ENCODE measurements at places on chromosomes 12 and 14.

GRCh38 chr14:61421212-61421923, 100.0 kb downstream of the PRKCH start:
- no peak for DNase-seq

GRCh38 chr14:58048219-58048618, 103.8 kb downstream of the ARMH4 start:
- no peak for DNase-seq

- no peak for DNase-seq
Observed at GRCh38 chr14:29868000-29868399, 59.6 kb downstream of the PRKD1 start.

GRCh38 chr14:53626761-53627160, 329.9 kb downstream of the BMP4 start:
- DNase-seq: no peak

GRCh38 chr12:105676694-105677093, 346.2 kb downstream of the C12orf75 start:
- DNase-seq: no peak

GRCh38 chr12:43935581-43935980, 99.7 kb downstream of the TMEM117 start:
- no peak for DNase-seq

GRCh38 chr12:52402873-52403540, 3.1 kb downstream of the KRT82 start:
- no peak for DNase-seq

DNA sequence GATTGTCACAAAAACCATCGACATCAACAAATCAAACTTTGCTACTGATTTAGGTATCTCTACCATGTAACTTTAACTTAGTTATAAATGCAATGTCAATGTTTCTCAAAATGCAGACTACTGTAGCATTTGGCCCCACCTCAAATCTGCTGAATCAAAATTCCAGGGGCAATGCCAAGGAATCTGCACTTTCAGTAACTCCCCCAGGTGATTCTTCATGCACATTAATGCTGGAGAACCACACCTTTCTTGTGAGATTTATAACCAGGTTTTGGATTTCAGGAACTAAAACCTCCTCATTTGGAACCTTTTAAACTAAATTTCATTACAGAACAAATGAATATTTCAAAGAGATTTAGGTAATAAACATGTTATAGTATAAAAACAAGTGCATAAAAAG, 4.9 kb downstream of the ATP2B1 start:
- no peak for DNase-seq

GRCh38 chr12:8455727-8456360, at the start of gene CLEC6A:
Gene CLEC6A, plus strand, starts transcription at chr12:8455962. Its CDS starts 150 bp downstream, at chr12:8456112.
- no peak for DNase-seq

DNA sequence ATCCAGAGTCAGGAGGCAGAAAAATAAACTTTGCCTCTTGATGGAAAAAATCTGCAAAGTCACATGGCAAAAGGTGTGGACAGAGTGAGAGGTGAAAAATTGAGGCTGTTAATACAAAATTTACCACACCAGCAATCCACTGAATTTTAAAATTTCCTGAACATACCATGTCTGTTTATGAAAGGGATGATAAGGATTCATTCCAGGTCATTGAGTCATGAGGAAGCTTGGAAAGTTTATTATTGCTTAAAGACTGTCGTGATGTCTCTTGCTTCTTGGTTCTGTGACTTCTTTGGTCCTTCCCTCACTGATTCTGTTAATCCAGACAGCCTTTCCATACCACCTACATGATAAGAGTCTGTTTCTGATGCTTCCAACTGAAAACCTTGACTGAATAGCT, 73.2 kb downstream of the TTC6 start:
- no peak for DNase-seq

GRCh38 chr12:54890339-54890738, 36.0 kb downstream of the MUCL1 start:
- no peak for DNase-seq

DNA sequence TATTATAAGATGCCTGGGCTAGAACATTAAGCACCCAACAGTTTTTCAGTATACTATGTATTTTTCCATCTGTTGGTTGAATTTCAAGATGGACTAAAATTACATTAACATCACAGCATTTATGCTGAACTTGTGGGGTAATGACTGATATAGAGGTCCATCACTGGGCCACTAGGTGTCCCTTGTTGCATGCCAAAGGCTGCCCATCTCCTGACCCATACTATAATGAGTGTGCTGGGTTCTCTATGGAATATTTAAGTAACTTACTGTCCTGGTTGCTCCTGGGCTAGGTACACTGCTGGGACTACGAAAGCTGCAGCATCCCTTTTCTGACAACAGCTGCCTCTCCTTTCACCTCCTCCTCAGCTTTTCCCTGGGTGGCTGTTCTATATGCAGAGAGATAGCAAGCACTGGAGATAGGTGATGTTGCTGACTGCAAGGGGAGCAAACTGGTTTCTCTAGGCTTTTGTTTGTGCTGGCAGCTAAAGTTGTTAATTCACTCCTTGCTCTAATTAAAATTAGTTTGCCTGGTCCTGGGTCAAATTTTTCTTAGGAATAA, 138.6 kb upstream of the TRHDE start:
- no peak for DNase-seq

GRCh38 chr14:34710006-34710405, 4.4 kb downstream of the CFL2 start:
- no peak for DNase-seq

DNA sequence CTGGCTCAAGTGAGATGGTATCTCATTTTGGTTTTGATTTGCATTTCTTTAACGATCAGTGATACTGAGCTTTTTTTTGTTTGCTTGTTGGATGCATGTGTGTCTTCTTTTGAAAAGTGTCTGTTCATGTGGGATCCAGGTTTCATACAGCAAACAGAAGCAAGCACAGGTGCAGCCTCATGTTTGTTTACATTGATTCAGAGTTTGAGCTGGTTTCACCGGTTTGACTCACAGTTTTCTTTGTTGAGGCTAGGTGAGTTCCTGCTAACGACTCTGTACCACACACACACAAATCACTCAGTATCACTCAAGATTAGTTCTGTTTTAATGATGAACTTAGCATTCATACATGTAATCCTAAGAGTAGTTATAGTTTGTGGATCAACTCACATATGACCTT, 3.7 kb downstream of the OR10G2 start:
- no peak for DNase-seq

GRCh38 chr12:94817695-94818075, 167.3 kb upstream of the TMCC3 start:
- DNase-seq: no peak

GRCh38 chr14:22980672-22981089, 1.7 kb downstream of the AJUBA start:
- DNase-seq: peak; percentile 36

- DNase-seq: no peak
Observed at GRCh38 chr12:4580281-4580688, 18.3 kb downstream of the DYRK4 start.

GRCh38 chr14:95311752-95312151, 8.0 kb downstream of the CLMN start:
- DNase-seq: no peak

DNA sequence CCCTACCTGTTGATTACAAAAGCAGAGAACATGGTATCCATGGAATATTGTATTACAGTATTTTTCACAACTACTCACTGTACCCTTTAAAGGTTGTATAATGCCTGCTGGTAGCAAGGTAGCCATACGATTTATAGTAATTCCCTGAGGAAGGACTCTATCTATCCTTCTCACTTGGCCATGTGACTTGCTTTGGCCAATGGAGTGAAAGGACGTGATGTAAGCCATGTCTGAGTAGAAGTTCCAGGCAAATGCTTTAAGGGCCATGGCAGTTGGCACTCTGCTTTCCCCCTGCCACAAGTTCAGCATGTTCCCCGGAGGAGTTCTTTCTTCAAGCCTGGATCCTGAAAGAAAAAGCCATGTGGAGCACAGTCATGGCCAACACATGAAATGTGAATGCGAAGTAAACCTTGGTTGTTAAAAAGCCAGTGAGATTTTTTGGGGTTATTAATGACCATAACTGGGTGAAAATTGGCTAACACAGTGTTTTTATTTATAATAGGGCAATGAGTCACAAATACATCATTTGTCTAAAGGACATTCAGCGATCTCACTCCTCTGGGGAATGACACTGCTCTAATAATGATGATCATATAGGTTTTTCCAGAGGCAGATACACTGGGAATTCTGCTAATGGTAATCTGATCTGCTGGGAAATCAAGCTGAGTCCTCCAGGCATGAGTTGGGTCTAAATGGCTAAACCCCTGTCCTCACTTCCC, 67.4 kb upstream of the SLC38A2 start:
- no peak for DNase-seq

DNA sequence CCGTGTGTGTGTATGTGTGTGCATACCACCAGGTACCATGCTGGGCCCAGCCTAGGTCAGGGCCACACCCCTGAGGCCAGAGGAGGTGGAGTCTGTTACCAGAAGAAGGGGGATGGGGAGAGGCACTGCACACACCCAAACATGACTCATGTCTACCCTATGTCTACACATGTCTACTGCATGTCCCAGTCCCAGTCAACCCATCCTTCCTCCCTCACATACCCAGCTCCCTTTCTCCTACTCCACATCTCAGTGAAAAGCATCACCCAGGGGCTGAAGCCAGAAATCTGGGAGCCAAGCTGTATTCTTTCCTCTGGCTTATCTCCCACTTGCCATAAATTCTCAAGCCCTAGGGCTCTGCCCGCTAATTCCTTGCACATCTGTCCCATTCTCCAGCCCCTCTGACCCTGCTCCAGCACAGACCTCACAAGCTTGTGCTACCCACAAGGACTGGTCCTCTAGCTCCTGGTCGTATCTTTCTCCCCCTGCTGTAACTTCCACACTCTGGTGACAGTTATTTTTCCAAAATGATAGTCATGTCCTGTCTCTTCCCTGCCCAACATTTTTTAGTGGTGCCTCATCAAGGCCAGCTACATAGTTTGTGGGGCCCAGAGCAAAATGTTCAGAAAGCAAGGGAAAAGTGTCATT, 18.0 kb upstream of the APPL2 start:
- DNase-seq: no peak

- DNase-seq: no peak
Observed at GRCh38 chr14:39217214-39217879, 16.4 kb upstream of the MIA2 start.

GRCh38 chr12:52198454-52199215, 6.8 kb upstream of the KRT80 start:
- DNase-seq: no peak

DNA sequence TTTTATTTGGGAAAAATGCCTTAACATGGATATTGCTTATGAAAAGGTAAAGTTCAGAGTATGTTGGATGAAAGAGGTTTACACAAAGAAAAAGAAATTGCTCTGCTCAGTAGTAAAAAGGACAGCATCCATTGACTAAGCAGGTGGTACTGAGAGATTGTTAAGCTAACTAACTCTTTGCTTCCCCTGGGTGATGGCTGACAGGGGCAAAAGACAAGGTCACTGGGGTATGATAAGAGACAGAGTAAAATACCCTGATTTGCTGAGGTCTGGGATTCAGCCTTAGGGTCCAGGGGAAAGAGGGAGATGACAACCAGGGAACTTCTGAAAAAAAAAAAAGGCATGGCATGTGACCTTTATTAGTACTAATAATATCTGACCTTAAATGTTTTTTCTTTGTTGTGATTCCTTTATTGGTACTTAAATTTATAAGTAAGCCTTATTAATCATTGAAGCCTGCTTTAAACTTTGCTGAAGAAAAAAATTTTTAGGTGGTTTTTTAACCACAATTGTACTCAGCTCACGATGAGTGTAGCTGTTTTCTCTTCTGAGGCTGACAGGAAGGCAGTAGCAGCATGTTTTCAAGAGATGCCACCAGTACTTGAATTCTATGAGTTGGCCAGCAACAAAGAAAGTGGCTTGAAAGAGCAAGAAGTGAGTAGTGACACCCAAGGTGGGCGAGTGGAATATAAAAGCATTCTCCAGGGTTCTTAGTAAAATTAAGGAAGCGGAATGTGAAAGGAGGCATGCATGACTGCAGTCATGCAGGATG, 43.7 kb upstream of the KITLG start:
- DNase-seq: no peak

- DNase-seq: no peak
Observed at GRCh38 chr14:54658836-54659235, 91.9 kb downstream of the SAMD4A start.

DNA sequence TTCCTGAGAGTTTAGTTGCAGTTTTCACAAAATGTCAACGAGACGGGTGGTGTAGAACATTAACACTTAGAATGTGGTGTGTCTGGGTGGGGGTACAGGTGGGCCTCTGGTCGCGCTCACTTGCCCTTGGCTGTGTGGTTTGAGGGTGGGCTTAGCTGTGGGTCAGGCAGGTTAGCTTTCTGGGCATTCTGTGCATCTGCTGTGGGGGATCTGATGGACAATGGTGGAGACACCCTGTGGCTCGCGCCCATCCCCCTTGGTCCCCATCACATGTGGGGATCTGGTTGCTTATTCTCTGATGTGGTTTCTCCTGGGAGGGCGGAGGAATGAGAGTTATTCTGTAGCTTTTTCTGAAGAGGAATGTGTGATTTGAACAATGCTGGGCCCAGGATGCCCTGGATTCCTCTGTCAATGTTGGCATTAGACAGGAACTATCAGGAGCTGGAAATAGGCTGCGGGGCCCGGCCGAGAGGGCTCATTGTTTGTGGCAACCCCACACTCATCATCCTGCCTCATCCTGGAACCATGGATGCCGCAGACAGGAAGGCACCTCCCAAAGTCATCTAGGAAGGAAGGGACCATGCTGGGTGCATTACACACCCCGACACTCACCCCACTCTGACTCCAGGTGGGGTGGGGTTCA, 101.6 kb downstream of the TSPAN9 start:
- no peak for DNase-seq

DNA sequence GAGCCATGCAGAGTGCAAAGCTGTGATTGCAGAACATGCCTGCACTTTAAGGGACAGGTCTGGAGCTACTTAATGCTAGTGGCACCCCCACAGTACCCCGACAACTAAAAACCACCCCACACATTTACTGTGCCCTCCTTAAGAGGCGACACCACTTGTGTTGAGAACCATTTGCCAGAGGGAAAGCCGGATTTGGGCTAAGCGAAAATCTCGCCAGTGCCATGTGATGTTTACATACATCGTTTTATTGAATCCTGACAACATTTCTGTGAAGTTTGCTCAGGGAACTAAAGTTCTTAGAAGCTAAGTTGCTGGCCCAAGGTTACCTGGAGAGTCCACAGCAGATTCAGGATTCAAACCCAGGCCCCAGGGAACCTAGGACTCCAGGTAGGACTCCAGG, 119.0 kb upstream of the FKBP4 start:
- no peak for DNase-seq

Measured in stimulated activated CD8-positive, alpha-beta memory T cell treated with anti-CD3 and anti-CD28 coated beads, Interleukin-15, amount 100 ng/mL, for 4 hours (primary cell).